DMS79 (cell line): ENCODE measurements at places on chromosomes 12 and 14.

GRCh38 chr14:95174184-95174792 is 17.0 kb upstream of the DICER1 start:
- no peak for DNase-seq

DNA sequence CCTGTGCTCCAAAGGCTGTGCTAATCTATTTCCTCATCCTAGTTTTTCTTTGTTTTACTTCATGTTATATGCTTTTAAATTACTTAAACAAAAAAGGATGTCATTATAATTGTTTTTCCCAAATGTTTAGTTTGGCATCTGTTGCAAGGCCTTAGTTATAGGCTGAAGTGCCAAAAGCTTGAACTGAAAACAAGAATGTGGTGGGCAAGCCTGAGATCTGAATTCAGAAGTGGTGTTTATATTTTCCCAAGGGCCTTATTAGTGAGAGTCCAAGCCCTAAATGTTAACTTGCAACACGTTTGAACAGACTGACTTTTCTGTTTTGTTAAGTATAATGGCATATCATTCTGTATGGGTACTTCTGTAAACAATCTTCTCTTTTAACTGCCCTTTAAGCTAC is 326.8 kb downstream of the CCDC91 start:
- no peak for DNase-seq

DNA sequence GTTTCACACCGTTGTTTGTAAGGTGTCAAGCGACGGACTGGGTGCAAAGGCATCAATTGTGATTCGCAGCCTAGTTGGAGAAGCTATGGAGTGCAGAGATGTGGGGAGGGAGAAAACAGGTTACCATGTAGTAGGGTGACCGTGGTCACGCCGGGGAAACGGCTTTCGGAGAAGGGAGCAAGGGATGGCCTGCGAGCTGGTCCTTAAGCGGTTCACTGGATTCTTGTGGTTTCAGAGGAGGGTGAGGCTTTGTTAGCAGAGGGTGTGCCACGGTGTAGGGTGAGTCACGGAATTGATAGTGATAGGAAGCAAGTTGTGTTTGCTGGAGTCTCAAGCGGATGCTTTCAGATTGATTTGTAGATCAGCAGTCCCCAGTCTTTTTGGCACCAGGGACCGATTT is 2.3 kb downstream of the PIWIL1 start:
- DNase-seq = no peak

DNA sequence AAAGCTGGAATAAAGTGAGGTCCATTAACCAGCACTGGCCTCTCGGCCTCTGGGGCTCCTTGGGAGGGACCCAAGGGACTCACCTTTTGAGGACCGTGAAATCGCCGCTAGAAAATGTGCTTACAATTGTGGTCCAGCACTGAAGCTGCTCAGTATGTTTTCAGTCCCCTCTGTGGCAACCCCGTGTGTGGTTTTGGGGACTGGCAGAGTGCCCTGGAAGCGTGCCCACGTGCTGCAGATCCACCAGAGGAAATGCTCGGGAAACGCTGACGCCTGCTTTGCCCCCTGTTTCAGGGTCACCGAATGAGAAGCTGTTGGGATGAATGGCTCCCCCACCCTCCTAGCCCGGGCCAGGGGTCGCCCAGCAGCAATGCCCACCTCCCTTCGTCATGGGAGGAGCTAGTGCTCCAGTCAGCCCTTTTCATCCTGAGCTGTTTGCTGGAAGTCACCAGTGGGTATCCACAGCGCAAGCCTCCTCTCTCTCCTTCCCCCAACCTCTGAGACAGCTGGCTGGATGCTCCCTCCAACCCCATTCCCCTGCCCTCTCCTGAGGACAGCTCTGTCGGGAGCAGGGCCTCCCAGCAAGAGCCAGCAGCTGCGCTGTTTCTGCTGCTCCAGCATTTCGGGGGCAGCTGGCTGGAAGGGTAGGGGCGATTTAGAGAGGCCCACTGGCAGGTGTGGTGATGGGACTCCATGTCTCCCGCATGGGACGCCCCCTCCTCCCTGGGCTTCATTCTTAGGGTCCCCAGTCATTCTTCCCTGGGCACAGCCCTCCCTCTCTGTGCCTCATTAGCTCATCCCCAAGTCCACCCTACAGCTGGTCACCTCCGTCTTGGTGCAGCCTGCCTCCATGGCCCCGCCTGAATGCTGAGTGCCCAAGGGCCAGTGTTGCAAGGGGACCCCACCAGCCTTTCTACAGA is 33.2 kb upstream of the PPP1R13B start:
- peak; percentile 87 for DNase-seq

DNA sequence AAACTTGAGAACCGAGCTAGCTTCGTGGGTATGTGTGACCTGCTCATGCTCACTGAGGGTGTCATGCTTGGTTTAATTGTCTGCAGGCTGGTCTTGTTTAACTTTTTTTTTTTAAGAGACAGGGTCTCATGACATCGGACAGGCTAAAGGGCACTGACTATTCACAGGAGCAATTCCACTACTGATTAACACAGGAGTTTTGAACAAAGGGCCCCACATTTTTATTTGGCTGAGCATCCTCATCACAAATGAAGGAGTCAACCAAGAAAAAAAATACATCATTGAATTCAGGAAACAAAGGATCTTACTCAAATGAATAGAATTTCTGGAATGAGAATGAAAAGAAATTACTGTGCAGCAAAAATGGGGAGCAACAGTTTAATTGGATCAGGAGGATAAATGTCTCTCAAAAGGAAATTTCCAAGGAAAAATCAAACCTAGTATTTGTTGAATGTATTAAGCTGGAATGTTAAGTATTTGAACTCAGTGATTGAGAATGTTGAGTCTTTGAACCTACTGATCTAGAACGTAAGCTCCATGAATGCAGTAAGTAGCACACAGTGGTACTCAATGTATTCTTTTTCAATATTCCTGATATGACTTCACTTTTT is 20.8 kb upstream of the PYROXD1 start:
- DNase-seq = no peak

DNA sequence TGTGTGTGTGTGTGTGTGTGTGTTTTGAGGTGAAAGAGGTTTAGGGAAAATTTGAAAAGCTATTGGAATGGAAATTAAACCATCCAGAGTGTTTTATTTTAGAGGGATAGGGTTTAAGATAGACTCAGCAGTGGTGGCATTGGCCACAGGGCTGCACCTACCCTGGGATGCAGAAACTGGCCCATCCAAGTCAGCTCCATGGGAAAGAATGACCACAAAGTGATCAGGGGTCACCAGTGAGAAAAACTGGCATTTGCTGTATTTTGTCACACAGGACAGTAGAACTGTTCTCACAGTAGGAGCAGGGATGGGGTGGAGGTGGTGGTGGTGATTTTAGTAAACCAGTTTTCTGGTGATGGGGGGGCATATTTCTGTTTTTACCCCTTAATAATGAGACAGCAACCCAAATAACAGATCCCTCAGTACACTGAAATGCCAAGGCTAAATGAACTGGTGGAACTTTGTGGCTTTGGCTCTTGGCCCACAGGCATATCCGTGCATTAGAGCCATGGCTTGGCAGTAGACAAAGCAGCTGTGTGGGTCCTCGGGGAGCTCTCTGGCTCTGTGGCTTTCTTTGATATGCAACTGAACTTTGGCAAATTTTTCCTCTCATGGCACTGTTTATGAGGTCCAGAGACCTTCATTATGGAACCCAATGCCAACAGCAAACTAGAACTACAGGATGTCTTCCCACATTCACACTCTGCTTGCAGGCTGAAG is 348.3 kb downstream of the ZFP36L1 start:
- DNase-seq = peak; percentile 96

DNA sequence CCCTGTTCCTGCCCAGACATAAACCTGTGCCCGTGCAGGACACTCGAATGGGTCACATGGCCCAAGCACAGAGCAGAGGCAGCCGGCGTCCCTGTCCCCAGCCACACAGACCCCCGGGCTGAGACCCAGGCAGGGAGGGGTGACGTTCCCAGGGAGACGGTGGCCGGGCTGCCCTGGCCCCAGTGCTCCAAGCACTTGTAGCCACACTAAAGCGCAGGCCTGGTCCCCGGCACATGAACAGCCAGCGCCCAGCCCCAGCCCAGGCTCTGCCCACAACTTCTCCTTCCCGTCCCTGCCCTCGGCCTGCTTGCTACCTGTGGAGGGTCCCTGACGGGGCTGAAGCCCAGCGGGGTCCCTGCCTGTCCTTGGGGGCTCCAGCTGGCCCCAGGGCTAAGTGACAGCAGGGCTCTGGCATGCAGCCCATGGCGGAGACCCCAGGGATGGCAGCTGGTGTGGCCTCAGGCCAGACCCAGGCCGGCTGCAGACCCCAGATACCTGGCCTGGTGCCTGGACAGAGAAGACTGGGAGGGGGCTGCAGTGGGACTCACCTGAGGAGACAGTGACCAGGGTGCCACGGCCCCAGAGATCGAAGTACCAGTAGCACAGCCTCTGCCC is 338.4 kb downstream of the TMEM121 start:
- DNase-seq = no peak

DNA sequence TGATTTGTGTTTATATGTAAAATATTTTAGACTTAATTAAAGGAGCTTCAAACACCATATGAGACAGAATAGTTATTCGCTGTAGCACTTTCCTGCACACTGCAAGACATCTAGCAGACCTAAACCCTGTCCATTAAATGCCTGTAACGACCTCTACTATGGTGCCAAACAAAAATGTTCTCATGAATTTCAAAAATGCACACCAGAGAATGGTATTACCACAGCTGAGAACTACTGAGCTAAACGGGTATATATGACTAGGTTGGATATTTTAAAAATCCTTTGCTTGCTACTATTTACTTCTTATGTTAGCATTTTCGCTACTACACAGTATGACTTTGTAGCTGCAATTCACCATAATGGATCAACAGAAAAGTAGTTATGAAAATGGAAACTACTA is 34.8 kb downstream of the SPPL3 start:
- no peak for DNase-seq

DNA sequence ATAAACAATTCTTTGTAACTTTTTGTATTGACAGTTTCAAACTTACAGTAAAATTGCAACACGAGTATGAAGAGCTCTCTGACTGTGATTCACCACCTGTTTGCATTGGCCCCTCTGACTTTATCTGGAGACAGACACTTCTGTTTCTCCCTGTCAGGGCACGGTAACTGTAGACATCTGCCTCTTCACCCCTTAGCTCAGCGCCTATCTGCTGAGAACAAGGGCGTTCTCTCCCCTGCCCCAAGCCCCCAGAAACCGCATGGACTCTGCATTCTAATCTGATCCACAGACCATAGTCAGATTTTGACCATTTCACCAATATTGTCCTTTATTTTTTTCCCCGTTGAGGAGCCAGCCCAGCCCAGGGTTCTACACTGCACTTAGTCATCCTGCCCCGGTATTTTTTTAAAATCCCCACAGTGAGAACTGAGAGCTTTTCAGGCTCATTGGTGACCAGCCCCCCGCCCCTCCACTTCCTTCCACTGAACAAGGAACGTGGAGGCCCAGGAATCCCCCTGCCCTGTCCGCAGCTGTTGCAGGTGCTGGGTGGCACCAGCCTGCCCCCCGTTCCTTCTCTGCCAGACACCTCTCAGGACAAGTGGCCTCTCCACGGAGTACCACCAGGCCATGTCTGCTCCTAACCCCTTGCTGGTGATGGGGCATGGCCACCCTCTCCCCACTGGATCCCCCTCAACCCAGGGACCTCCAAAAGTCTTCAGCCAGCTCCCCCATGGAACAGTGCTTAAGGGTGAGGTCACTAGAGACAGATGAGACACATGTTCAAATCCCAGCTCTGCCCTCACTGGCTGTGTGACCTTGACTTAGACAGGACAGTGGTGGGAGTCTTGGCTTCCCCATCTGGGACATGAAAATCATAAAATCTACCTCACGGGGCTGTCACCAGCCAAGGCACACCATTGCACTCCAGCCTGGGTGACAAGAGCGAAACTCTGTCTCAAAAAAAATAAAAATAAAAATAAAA is 11.2 kb downstream of the RHOF start:
- no peak for DNase-seq

DNA sequence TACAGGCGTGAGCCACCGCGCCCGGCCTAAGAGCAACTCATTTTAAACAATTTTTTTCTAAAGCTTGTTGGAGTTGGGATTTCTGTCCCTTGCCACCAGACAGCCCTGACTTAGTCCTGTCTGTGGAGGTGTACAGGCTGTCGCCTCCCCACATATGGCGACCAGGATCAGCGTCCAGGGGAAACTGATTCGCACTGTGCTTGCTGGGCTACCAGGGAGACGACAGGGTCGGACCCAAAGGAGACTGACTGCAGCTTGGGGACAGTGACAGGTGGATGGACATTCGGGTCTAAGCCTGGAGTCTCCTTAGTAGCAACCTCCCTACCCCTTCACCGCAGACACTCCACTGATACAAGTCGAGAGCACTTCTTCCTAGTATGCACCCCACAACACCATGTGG is 40.3 kb downstream of the TRAFD1 start:
- no peak for DNase-seq

GRCh38 chr12:84973026-84973425 is 60.4 kb upstream of the SLC6A15 start:
- no peak for DNase-seq

GRCh38 chr14:70807898-70808415 is 1.4 kb downstream of the MAP3K9 start:
- DNase-seq = peak; percentile 70

GRCh38 chr12:18158774-18159557 is 69.0 kb upstream of the RERGL start:
- no peak for DNase-seq

DNA sequence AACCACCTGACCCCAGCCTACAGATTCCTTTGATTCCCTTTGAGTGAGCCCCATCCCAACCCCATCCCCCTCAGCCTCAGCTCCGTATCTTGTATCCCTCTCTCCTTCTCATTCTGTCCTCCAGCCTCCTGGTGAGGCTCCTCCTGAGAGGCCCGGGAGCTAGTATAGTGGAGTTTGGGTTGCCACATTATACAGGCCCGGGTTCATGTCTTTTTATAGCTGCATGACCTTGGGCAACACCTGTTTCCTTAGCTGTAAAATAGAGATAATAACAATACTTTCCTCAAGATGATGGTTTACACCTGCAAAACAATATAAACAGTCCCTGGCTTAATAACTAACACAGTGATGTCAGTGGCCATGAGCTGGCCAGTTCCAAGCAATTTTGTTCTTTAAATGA is 89.8 kb downstream of the STAB2 start:
- DNase-seq = no peak

DNA sequence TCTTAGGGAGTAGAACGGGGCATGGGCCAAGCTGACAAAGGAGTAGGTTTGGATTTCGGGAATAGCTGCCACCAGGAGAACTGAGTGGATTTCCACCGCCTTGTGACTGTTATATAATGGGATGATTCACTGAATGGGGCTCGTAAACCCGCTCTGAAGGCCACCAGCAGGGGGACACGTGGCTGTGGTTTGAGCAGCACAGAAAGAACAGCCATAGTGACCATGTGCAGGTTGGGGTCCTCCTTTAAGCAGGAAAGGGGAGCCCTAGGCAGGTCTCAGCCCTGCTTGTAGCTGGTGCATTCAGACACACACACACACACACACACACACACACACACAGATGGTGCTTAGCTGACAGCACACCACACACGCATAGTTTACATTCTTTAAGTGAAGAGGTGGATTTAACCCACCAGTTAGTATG is 8.6 kb upstream of the ASB2 start:
- DNase-seq = no peak
